ENCODE measurements at places on chromosomes 1 and 21. TPM values are rescaled to one million over a fixed set of nuclear protein-coding genes. Genes with fewer than 3 reads are reported as not detected.

CATSPERE gene
- total RNA-seq: 0.09 TPM

PLA2G2D gene
- total RNA-seq: not detected

SLC5A9 gene
- total RNA-seq: not detected

CDK11B gene
- total RNA-seq: 24.4 TPM

TTC24 gene
- not detected for total RNA-seq

PTPRF gene
- total RNA-seq: 106 TPM

All from A549 treated with CORT108297 at 1 μM for 4 hours (cell line).